Hypothalamus (tissue), 51 donors: ENCODE measurements at places on chromosomes 16 and 17.

DNA sequence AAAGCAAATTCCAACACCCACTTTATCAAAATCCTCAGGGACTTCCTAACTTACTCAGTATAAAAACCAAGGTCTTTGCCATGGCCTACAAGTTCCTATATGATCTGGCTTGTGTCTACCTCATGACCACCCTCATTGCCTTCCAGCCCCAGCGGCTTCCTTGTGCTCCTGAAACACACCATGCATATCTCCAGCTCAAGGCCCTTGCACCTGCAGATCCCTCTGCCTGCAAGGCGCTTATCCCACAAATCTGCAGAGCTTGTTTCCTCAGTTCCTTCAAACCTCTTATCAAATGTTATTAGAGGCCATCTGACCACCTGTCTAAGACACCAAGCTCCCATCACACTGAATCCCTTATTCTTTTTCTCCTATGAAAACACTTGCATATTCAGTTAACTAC lies 2.6 kb downstream of the BBS2 start:
- DNase-seq: no peak

GRCh38 chr17:2253768-2254406 lies 49.7 kb downstream of the SMG6 start:
- no peak for DNase-seq

GRCh38 chr16:4077174-4077649 lies 39.0 kb downstream of the ADCY9 start:
- no peak for DNase-seq

- no peak for DNase-seq
Observed at GRCh38 chr17:2709183-2709661, 2.3 kb downstream of the CLUH start.

- no peak for DNase-seq
Observed at GRCh38 chr17:35748341-35748841, 4.6 kb downstream of the GAS2L2 start.

DNA sequence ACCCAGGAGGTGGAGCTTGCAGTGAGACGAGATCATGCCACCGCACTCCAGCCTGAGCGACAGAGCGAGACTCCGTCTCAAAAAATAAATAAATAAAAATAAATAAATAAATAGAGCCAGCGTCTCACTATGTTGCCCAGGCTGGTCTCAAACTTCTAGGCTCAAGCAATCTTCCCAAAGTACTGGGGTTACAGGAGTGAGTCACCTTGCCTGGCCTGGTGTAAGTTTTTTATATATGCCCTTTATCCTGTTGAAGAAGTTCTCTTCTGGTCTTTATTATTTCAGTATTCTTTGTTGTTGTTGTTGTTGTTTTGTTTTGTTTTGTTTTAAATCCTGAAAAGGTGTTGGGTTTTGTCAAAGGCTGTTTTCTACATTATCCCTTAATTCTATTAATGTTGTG lies 30.1 kb upstream of the ABCC1 start:
- no peak for DNase-seq

GRCh38 chr17:65797809-65798208 lies 236.4 kb upstream of the AXIN2 start:
- no peak for DNase-seq

GRCh38 chr17:33637534-33637933 lies 344.4 kb upstream of the ASIC2 start:
- no peak for DNase-seq

GRCh38 chr16:78106686-78107085 lies 7.2 kb downstream of the WWOX start:
- no peak for DNase-seq

- no peak for DNase-seq
Observed at GRCh38 chr17:42104264-42104663, 6.0 kb upstream of the ZNF385C start.

- no peak for DNase-seq
Observed at GRCh38 chr16:84905965-84906460, 86.2 kb downstream of the CRISPLD2 start.

DNA sequence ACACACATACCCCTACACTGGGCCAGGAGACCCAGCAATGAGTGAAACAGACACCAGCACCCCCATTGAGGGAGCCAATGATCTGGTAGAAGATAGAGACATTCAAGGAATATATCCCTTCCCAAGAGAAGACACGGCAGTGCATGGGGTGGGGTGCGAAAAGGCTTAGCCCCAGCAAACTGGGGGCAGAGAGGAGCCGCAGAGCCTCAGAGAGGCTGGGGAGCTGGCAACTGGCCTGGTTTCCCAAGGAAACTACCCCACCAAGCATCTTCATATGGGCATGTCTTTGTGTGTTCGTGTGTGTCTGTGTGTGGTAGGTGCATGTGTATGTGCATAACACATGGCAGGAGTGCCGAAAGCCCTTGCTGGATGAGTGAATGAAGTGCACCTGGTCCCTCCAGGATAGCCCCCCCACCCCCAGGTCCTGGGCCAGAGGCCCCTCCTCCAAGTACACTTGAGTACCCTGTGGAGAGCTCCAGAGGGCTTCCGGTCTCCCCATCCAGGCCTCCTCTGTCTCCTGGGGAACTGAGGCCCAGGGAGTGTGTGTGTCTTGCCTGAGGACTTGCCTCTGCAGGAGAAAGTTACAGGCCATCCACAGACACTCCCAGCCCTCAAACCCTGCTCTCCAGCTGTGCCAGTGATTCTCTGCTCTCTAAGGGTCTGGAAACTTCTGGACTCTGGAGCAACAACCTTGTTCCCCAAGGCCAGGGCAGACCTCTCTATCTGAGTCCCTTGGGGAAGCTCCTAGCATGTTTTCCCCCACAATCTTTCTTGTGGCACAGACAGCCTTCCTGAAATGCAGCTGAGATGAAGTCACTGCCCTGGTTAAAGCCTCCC lies 15.9 kb downstream of the TBX2 start:
- DNase-seq: no peak
